ENCODE measurements at places on chromosomes 3 and 15.

DNA sequence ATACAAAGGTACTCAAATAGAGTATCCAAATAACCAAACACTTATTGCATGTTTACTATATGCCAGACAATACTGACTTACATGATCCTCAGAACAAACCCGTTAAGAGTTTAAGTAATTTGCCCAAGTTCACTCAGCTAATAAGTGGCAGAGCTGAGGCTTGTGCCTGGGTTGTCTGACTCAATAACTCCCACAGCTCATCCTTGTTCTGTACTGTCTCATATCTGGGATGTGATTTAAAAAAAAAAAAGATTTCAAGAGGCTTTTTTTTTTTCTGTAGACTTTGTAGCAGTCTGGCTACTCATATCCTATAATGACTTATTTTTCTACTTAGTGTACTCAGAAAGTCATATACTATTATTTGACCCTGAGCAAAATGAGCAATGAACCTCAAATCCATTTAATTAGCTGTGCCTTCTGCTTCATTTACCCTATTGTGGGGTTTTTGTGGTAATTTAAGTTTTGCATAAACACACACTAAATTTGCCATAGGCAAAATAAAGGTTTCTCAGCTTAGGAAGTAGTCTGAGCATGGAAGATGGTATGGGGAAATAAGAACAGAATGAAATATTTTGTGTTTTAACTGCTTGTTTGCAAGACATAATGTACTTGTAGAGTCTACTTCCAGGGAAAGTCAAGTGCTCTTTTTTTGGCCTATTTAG, 3.1 kb downstream of the NSUN3 start:
- no peak for DNase-seq

- no peak for DNase-seq
These were observed 4.8 kb downstream of the CSK start for GRCh38 chr15:74786551-74787165.

- peak; percentile 14 for DNase-seq
These were observed 140.7 kb downstream of the MINAR1 start for GRCh38 chr15:79572691-79573404.

DNA sequence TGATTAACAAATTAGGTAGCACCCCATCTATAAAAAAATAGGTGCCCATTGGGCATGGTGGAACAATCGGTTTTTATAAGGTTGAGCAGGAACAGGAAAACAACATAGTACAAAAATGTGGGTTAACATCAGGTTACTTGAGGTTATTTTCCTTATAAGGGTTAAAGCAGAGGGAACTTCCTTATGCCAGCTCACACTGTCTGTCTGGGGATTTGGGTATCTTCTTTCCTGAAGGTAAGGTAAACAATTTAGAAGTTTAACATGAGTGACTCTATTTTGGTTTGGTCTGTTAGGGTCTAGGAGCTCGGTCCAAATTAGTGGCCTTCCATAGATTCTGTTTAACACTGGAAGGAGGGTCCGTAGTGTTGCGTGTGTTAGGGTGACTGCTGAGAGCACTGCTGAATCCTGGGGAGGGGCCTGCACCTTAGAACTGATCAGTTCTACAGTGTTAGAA, 14.7 kb downstream of the CHD2 start:
- DNase-seq: no peak

- DNase-seq: no peak
These were observed 91.8 kb downstream of the ABHD5 start for GRCh38 chr3:43782541-43782940.

DNA sequence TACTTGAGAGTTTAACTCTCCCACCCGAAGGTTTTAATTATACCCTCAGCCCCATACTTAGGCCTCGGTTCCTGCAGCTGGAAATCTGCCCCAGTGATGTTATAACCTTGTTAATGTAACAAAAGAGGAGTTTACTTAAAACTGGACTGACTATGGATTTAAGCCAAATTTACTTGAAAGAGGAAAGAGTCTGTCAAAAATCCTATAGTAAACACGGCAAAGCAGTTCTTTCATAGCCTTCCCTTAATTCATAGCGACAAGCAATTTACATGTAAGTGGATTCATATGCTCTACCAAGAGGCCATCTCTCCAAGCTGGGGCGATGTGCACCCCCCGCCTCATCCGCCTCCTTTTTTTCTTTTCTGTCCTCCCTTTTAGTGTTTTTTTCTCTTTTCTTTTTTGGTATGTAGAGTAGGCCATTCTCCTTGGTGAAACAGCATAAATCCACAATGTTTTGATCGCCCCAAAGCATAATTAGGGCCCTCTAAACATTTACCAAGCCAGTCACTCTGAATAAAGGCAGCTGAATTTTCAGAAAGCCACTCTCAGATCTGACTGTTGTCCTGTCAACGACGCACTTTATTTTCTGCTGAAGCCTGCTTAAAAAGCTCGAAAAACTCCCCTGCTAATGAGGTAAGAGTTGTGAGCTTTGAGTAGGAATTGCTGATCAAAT, 373.1 kb upstream of the WNT5A start:
- peak; percentile 87 for DNase-seq

DNA sequence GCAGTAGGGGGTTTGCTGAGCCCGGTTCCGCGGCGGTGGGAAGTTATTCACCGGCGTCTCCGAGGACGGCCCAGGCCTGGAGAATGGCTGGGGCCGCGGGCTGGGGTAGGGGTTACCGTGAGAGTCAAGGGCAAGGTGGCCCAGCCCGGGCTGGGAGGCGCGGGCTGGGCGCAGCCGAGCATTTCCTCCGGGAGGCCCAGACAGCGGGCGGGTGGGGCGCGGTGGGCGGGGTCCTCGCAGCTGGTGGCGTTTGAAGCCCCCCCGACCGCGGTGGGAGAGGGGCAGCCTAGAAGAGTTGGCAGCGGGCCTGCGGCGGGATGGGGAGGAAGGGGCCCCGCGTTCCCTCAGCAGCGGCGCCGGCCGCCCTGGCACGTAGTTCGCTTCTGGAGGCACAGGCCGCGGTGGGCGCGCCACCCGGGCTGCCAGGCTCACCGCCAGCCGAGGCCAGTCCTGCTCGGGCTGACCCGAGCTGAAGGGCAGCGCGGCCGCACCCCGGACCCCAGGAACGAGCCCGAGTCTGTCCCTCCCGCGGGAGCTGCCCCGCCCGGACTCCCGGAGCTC, 960 bp upstream of the KLF13 start:
- peak; percentile 76 for DNase-seq

DNA sequence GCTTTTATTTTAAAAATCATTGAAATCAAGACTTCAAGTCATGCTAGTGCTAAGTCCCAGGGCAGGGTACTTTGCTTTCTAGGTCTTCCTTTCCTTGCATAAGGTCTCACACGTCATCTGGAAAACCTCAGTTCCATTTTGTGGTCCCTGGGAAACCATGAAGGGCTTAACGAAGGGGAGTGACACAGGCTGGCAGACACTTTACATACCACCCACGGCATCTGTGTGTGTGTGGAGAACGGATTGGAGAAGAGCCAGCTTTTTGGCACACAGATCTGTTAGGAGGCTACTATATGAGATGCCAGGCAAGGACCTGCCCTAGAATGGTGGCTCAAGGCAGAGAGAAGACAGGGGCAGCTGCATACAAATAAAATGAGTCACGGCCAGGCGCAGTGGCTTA, 107.5 kb upstream of the NSMCE3 start:
- DNase-seq: no peak

- no peak for DNase-seq
These were observed 16.2 kb downstream of the CTSH start for GRCh38 chr15:78928616-78929093.

DNA sequence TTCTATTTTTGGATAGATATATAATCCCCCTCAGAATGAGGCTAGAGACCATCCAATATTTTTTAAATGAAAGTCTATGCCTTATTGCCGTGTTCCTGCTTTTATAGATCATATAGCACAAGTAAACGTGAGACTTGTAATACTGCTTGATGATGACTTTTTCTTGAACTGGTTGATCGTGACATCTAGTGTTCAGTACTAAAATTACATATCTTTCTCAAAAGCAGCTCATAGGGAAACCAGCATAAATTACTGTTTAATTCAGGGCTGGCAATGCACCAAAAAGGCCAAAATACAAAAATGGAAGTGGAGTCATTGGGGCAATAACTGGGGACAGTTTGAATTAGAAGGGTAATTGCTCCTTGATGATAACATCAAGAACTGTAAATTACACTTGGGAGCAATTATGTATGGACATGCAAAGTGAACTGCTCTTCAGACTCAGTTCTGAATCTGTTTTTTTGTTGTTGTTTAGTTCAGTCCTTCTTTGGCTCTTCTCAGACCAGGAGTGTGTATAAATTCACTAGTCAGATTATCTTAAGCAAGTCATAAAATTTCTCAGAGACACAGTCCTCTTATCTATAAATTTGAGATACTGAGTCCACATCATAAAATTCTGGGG, 325.3 kb downstream of the THSD4 start:
- DNase-seq: peak; percentile 59

- no peak for DNase-seq
These were observed 50.6 kb upstream of the AKAP13 start for GRCh38 chr15:85329561-85330422.

- DNase-seq: no peak
These were observed 23.8 kb downstream of the NTRK3 start for GRCh38 chr15:88232771-88233201.

DNA sequence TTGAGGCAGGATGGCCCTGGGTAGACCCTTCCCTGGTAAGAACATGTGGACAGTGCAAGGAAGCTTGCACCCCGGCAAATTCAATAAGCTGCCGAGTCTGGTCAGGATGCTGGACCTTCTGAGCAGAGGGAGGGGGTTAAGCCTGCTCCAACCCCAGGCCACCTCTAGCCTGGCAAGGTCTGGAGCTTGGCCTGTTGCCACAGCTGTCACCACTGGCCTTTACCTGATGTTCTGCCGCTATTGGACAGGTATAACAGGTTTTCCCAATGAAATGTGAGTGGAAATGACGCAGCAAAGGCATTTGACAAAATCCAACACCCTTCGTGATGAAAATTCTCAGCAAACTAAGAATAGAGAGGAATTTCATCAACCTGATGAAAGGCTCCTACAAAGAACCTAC, 699 bp upstream of the MESP1 start:
- DNase-seq: no peak

DNA sequence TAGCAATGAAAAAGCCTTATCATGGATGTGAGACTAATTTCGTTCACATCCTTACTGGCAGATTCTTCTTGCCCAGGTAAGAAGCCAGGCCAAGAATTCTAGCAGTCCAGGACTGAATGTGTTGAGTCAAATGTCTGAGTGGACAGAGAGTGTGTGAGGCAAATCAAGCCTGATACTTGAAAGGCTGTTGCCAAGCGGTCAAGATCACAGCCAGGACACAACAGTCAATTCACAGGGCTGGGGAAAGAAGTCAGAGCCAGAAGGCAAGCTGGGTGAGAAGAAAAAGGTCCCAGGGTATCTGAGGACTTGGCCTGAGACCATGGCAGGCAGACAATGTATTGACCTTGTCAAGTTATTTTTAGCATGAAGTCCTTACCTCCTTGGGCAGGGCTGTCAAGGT, 301.3 kb downstream of the ZNF385D start:
- DNase-seq: no peak

GRCh38 chr3:16666206-16666605, 61.0 kb upstream of the DAZL start:
- DNase-seq: no peak

DNA sequence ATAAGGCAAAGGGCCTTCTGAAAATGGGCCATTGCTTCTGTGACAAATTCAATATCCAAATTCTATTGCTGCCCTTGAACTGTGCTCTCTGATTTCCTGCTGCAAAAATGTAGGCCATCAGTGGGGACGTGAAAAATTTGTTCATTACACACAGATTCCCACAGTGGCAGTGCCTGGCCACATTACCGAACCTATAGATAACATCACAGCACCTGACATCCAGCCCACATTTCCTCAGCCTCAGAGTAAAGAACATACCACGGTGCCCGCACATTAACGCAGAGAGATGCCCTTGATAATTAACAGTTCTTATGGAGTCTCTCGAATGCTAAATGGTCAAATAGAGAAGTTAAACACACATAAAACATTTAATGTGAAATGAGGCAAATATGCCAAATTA, 931.6 kb upstream of the CFAP20DC start:
- no peak for DNase-seq

DNA sequence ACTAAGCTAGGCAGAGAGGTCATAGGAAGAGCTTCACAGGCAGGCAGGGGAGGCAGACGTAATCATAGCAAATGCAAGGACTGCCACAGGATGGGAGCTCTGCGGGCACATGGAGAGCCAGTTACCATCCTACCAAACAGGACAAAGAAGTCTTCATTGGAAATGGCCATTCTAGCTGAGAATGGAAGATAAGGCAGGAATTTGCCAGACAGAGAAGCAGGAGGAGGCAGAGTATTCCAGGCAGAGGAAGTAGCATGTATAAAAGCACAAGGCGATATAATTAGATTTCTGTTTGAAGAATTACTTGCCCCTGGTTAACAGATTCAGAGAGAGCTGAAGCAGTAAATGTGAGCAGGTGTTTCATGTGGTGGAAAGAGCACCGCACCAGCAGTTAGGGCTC, 3.5 kb upstream of the SEMA5B start:
- no peak for DNase-seq

Data from NCI-H2081 (cell line).